Left kidney (tissue), 8 donors: ENCODE measurements at places on chromosomes 12 and 14. TPM values are rescaled to one million over a fixed set of nuclear protein-coding genes. Genes with fewer than 3 reads are reported as not detected.

DNA sequence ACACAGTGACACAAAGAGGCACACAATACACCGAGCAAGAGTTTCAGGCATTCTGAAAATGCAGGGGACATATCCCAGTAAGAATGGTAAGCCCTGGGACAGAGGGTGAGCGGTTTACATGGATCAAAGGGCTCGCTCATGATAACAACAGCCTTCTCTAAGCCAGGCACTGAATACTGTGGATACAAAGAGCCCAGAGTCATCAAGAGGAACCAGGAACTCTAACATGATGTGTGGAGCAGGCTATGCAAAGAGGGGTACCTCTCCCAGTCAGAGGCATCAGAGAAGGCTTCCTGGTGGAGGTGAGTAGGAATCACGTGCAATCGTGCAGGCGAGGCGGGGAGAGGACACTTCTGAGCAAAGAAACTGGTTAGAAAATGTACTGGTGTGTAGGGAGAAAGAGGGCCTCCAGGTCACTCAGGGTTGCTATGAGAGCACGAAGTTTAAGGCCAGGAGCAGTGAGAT is 76.9 kb upstream of the EEA1 start:
- no peak for DNase-seq

DNA sequence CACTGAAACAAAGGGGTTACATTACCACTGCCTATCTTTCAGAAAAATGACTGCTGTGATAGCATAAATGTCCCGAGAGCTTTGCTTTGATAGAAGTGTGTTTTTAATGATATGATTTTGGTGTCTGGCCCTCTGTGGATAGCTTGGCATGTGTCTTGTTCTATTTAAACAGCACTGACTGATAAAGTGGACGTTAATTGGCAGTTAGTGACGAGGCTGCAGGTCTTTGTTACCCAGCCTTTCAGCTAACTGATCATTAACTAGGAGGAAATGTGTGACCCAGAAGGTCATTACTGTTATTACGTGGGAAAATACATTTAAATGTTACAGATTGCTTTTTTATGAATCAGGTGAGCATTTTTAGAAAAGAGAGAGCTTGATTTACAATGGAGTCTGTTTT is 428.3 kb downstream of the DIO2 start:
- DNase-seq = no peak

DNA sequence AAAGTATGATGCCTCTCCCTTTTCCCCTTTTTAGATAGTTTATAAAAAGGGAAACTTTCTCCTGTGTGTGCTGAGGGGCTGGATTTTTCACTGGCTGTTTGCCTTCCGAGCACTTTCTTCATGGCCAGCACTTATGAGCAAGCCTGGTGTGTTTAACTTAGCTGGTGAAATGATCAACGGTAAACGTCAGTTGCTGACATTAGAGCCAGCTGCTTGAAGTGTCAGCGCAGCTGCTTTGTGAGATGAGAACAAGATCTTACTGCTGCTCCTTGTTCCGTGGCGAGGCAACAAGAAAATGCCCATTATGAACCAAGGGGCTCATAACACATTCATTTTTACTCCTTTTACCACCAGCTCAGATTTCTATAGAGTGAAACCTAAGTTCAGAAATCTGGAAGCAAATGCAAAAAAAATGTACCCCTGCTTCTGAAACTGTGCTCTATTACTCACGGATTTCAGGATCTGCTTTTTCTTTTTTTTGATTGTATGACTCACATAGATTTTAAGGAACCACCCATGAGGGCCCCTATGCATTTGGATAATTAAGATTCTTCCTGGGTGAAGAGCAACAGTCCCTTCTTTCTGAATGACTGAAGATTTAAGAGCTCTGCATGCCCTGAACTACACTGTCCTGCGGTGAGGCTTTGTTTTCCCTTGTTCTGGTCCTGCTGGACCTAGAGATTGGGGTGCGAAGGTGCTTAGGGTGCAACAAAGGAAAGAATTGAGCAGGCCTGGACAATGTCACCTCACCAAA is 74.3 kb upstream of the CPM start:
- peak; percentile 50 for DNase-seq

The VDR gene
- polyA plus RNA-seq = 3.1 TPM

The RASAL1 gene
- 6.3 TPM for polyA plus RNA-seq

The CCDC38 gene
- polyA plus RNA-seq = 1.1 TPM

The LAG3 gene
- 1.9 TPM for polyA plus RNA-seq

The PLCZ1 gene
- 1.3 TPM for polyA plus RNA-seq
